Endothelial cell of umbilical vein (primary cell): ENCODE measurements at places on chromosomes 4 and X. TPM values are rescaled to one million over a fixed set of nuclear protein-coding genes. Genes with fewer than 3 reads are reported as not detected.
A peak's percentile ranks its signal among the peaks of the same experiment; 100 is the strongest.

DNA sequence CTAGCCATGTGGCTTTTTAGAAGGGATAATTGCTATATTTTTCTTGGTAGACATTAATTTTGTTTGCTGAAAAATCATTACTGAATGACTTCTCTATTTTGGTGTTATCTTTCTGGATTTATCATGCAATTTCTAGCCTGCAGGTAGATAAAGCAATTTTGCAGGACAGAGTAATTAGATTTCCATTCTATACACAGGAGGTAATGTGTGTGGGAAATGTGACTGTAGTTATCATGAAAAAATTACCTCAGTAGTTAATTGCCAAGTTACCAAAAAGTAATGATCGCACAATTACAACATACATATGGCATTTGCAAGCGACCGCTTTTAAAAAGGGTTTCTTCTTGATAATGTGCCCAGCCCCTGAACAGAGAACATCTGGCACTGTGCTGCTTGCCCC, 66.1 kb downstream of the KIT start:
- no peak for DNase-seq

GRCh38 chr4:158621729-158622128, 50.0 kb downstream of the C4orf46 start:
- DNase-seq = no peak

- peak; percentile 70 for DNase-seq
Measured at GRCh38 chr4:7043284-7044136, at the start of gene TADA2B. Gene TADA2B (plus strand): TSS chr4:7043372. CDS start chr4:7043580, 208 bp downstream.

DNA sequence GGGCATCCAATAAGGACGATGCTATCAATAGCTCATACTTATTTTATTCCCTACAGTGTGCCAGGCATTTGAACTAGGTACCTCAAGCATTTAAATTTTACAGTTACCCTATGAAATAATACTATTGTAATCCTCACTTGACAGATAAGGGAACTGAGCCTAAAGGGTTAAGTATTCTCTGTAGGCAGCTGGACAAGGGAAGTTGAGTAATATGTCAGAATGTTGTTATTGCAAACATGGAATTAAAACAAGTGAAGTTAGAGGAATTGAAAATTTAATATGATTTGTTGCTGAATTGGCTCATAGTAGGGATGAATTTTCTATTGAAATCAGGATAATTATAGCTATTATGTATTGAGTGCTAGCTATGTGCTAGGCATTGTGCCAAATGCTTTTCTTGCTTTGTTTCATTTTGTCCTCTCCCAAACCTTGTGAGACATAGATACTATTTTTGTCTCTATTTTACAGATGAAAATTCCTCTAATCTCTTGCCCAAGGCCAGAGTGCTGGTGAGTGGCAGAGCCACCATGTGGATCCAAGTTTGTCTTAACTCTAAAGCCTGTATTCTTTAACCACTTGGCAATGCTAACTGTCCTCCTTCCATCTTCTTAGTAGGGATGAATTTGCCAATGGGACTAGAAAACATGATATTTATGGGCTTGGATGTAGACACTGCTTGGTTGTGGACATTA, 58.1 kb downstream of the TMEM164 start:
- peak; percentile 3 for DNase-seq

DNA sequence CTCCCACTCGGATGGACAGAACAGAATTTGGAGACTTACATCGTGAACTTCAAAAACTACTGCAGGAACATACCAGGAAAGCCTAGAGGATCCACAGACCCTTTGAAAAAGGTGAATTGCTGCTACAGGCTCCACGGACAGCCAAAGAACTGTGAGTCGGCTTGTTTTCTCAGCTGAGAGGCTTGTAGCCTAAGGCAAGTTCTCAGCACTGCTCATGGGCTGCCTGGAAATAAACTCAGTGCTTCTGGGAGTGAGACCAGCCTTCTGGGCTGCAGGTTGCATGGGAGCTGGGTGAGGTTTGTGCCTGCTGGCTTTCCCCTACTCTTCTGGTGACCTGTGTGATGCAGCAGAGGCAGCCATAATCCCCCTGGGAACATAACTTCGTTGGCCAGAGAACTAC, 1397.6 kb downstream of the FAM133A start:
- DNase-seq = no peak

- no peak for DNase-seq
Measured at GRCh38 chr4:119016636-119017035, 119.0 kb upstream of the MYOZ2 start.

DNA sequence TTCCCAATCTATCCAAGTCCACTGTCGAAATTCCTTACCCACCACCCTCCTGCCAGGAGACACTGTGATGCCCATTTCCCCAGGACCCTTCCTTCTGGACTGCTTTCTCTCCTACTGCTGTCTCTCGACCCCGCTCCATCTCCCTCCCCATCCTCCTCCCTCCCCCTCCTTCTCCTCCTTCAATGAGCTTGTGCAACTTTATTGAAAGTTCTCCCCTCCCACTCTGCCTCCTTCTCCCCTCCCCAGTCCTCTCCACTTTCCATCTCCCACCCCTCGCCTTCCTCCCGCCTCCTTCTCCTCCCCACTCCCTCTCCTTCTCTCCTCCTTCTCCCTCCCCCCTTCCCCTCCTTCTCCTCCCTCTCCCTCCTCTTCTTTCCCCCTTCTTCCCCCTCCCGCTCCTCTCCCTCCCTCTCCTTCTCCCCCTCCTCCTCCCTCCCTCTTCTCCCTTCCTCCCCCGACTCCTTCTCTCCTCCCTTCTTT, 116.6 kb upstream of the FAT1 start:
- DNase-seq = no peak

DNA sequence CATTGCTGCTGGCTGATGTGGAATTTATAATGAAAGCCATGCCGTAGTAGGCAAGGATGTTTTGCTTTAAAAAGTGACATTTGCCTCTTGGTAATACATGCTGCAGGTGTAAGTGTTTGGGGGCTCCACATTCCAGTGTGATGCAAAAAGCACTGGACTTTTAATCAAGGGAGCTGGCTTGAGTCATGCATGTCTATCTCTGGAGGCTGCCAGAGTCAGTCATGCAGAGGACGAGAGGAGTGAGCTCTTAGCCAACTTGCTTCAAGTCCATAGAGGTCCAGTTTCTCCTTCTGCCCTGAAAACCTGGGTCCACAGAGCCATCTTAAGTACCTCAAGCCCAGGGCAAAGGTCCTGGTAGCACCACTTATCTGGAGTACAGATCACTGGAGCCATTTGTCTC, 11.6 kb upstream of the CXCL13 start:
- DNase-seq = no peak

- no peak for DNase-seq
Measured at GRCh38 chr4:141599853-141600252, 36.5 kb upstream of the IL15 start.

GRCh38 chr4:52957220-52957686, 95.1 kb downstream of the RASL11B start:
- DNase-seq = no peak

GRCh38 chrX:33831211-33831610, 300.9 kb downstream of the FAM47A start:
- DNase-seq = no peak

GRCh38 chr4:127486248-127486647, 146.5 kb upstream of the INTU start:
- DNase-seq = no peak

- no peak for DNase-seq
Measured at GRCh38 chr4:108204518-108204917, 35.8 kb upstream of the LEF1 start.

Gene USP26
- not detected in 2 replicates for total RNA-seq

Gene VCX3B
- total RNA-seq = not detected in 2 replicates

Gene RAI2
- total RNA-seq = 0.25 and 0.91 TPM in 2 replicates

Gene GALNT7
- total RNA-seq = 54.6 and 63.3 TPM in 2 replicates

Gene MCF2
- 0.13 TPM in 1 of 2 replicates, not detected in the other for total RNA-seq

Gene ZBED1
- 43.7 and 46.5 TPM in 2 replicates for total RNA-seq

Gene BTK
- 0.13 TPM in 1 of 2 replicates, not detected in the other for total RNA-seq
